ENCODE measurements at places on chromosomes 12 and 14. TPM values are rescaled to one million over a fixed set of nuclear protein-coding genes. Genes with fewer than 3 reads are reported as not detected.

DNA sequence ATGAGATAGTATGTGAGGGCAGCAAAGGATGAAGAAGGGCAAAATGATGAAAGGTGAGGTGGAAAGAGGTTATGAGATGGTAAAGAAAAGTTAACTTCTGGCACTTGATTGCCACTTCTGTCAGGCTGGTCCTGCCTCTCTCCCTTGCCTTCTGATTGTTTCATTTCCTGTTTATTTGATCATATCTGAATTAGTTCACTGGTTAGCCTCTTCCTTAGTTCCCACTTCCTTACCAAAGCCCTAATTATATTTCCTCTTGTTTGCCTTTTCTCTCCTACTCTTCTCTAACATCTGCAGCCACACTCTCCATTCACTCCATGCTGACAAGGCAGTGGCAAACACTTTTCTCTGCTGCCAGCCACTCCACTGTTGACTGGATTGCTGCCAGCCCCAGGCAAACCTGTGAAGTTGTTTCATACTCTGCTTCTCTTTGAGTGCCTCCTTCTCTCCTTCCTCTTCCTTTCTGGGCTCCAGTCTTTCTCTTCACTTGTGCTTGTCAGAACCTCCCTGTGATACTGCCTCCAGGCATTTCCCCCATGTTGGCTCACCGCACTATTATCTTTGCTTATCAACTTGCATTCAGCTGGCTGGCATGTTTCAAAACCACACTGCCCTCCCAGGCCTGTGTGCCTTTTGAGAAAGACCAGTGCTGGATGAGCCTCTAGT, 8.1 kb downstream of the PNP start:
- DNase-seq: peak; percentile 39

DNA sequence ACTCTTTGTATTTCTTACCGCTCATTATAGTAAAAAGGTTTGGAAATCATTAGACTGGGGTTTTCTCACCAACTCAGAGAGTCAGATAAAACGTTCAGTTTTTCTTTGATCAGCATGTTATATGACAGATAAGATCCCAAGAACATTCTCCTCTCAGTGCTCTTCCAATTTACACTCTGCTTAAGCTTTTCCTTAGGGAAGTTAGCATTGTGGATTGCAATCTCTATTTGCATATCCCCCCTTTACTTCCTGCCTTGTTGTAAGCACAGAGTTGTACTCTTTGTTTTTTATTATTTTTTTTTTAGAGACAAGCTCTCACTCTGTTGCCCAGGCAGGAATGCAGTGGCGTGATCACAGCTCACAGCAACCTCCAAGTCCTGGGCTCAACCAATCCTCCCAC, 11.4 kb upstream of the CFAP54 start:
- no peak for DNase-seq

TAS2R30 gene
- not detected for polyA plus RNA-seq

DNA sequence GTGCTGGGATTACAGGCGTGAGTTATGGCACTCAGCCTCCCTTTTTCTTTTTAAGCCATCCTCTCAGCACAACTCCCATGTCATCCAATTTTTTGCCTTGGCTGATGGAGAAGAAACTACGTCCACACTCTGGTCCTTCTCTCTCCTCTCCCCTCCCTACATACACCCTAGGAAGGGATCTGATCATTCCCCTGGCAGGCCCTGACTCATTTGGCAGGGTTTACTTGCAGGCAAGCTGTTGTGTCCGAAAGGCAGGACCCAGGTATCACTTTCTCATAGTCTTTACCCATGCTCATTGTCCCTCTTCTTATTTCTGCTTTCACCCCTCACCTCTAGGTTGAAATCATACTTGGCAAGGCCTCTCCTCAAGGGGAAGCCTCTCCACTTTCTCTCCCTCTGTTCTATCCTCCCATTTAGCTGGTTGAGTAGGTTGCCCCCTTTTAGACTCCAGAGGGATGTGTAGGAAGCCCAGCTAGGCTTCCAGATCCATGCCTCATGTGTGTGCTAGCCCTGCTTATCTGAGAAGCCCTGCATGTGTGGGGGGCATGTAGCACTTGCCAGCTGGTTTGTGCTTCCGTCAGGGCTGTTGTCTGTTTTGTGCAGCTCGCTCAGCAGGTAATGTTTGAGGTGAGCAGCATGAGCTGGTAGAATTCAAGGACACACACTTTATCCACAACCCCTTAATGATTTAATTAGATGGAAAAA, 14.8 kb downstream of the GPR19 start:
- DNase-seq: no peak

HAL gene
- not detected for polyA plus RNA-seq

GRCh38 chr14:74459289-74459946, 33.4 kb upstream of the SYNDIG1L start:
- peak; percentile 93 for DNase-seq
